ENCODE measurements at places on chromosomes 4 and X.
A peak's percentile ranks its signal among the peaks of the same experiment; 100 is the strongest.

DNA sequence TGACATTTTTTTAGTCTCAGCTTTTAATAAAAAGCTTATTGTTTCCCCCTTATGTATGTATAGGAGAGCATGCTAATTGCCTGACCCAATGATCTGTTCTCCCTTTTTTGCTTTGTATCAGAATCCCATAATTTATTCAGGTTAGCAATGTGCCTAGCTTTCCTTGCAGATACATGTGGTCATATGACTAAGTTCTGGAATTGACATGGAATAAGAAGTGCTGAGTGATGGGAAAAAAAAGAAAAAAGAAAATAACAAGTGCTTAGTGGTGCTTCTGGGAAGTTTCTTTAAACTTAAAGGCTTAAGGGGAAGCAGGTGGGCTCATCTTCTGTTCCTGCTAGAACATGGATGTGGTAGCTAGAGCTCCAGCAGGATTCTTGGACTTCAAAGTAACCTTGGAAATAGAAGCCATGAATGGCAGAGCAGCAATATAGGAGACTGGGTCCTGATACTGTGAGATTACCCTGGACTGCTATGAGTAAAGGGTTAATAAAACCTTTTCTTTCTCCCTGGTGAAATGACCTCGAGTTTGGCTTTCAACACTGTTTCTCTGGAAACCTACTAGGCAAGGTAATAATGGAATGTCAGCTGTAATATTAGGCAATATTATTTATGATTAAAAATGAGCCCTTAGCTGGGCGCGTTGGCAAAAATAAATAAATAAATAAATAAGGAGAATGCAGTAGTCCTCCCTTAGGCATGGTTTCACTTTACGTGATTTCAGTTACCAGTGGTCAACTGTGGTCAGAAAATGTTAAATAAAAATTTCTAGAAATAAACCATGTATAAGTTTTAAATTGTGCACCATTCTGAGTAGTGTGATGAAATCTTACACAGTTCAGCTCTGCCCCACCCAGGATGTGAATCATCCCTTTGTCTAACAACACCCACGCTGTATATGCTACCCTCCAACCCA lies 16.7 kb upstream of the RBM41 start:
- H3K4me3 ChIP-seq = no peak overlapping the region
- H3K27me3 ChIP-seq = peaks cover 24% of the 10 kb centered on the region
- H3K27ac ChIP-seq = peak overlapping the region; percentile 45
- no peaks in the 10 kb centered on the region for H3K36me3 ChIP-seq

GRCh38 chr4:40157436-40157835 lies 39.4 kb upstream of the RHOH start:
- DNase-seq = no peak
- H3K4me3 ChIP-seq = no peak overlapping the region

DNA sequence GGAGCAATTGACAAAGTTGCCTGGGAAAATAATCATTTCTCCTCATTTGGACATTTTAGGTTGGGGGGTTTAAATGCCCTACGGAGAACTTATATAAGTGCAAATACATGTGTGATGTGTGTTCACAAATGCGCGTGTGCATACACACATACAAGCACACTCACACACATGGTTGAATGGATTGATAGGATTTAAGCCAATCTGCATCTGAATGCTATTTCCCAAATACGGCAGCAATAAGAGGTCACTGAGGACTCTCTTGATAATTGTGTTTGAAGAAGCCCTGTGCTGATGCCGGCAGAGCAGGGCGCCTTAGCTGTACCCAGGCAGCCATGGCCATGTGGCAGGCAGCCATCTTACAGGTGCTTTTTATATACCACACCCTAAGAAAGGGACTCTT lies 165.3 kb upstream of the LEF1 start:
- no peak for DNase-seq
- H3K36me3 ChIP-seq = no peaks in the 10 kb centered on the region
- H3K27ac ChIP-seq = no peak overlapping the region
- no peaks in the 10 kb centered on the region for H3K4me1 ChIP-seq

GRCh38 chrX:111259559-111259958 lies 10.7 kb downstream of the CAPN6 start:
- no peaks in the 10 kb centered on the region for H3K4me1 ChIP-seq
- no peaks in the 10 kb centered on the region for H3K36me3 ChIP-seq
- H3K27ac ChIP-seq = no peak overlapping the region
- H3K4me3 ChIP-seq = no peak overlapping the region
- H3K27me3 ChIP-seq = no peaks in the 10 kb centered on the region

DNA sequence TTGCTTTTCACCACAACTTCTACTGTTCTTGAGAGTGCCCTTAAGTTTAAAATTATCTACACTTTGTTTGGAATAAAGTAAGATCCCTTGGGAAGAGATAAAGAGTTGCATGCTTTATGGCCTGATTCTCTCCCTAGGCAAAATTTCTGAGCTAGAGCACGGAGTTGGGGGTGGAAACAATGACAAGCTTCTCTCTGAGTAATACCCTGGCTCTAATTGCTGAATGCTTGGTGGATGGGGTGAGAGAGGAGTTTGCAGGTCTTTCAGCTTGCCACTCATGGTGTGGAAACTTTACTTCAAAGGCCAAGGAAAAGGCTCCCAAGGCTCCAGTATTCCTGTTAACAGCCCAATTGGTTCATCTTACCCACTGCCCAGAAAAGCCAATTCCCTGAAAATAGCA lies 26.1 kb upstream of the PRDM8 start:
- no peaks in the 10 kb centered on the region for H3K4me1 ChIP-seq
- H3K36me3 ChIP-seq = no peaks in the 10 kb centered on the region
- H3K4me3 ChIP-seq = no peak overlapping the region
- DNase-seq = no peak
- H3K27ac ChIP-seq = no peak overlapping the region
- H3K27me3 ChIP-seq = peaks cover 69% of the 10 kb centered on the region

GRCh38 chr4:82569727-82570126 lies 7.9 kb upstream of the TMEM150C start:
- no peaks in the 10 kb centered on the region for H3K4me1 ChIP-seq
- DNase-seq = no peak
- H3K4me3 ChIP-seq = no peak overlapping the region
- peaks cover 16% of the 10 kb centered on the region for H3K27me3 ChIP-seq
- H3K36me3 ChIP-seq = no peaks in the 10 kb centered on the region

DNA sequence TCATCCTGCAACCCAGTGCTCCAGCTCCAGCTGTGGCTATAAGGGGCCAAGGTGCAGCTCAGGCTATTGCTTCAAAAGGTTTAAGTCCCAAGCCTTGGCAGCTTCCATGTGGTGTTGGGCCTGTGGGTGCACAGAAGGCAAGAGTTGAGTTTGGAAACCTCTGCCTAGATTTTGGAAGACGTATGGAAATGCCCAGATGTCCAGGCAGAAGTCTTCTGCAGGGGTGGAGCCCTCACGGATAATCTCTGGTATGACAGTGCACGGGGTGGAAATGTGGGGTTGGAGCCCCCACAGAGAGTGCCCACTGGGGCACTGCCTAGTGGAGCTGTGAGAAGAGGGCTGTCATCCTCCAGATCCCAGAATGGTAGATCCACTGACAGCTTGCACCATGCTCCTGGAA lies 44.5 kb downstream of the CYTL1 start:
- DNase-seq = no peak
- no peaks in the 10 kb centered on the region for H3K4me1 ChIP-seq
- H3K27ac ChIP-seq = no peak overlapping the region

DNA sequence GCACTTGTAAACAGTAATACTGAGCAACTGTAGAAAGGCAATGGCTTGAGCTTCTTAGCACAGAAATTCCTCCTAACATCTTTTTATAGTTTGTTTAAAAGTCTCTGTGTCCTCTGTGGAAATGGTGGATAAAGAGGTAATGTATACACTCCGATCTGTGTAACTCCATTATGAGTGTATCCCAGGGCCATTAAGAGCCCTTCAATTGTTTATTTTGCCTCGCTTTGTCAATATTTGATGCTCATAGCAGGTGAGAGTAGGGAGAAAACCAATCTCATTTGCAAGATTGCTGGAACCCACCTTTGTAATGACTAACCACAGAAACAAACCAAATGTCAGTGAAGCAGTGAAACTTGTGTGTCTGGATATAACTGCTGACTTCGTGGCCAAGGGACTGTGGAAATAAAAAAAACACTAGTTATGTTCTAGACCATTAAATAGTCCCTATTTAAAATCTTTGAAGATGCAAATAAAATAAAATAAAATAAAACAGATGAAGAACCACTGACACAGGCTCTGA lies 598.2 kb upstream of the BOD1L1 start:
- no peak for DNase-seq
- no peak overlapping the region for H3K4me3 ChIP-seq
- H3K36me3 ChIP-seq = no peaks in the 10 kb centered on the region
- no peak overlapping the region for H3K27ac ChIP-seq

DNA sequence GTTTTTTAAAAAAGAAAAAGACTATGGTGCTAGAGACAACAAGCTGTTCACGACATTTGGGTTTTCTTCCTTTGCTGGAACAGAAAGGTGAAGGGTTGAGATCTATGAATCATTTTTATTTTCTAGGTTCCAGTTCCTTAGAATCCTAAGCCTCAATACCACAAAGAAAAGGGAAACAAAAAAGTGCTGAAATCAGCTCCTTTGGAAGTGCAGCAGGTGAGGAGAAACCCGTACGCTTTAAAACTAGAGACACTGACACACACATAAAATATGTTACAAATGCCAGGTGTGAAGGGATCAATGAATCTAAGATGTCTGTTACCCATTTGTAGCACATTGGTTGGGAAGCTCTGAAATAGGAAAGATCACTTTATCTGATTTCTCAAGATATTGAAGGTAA lies 125.2 kb downstream of the AREG start:
- no peaks in the 10 kb centered on the region for H3K36me3 ChIP-seq
- no peaks in the 10 kb centered on the region for H3K4me1 ChIP-seq
- H3K4me3 ChIP-seq = no peak overlapping the region
- peaks cover 44% of the 10 kb centered on the region for H3K27me3 ChIP-seq
- no peak for DNase-seq

GRCh38 chr4:96955226-96955625 lies 1115.3 kb downstream of the PDHA2 start:
- H3K27ac ChIP-seq = no peak overlapping the region
- no peak for DNase-seq
- H3K4me1 ChIP-seq = no peaks in the 10 kb centered on the region
- H3K27me3 ChIP-seq = no peaks in the 10 kb centered on the region
- H3K4me3 ChIP-seq = no peak overlapping the region

GRCh38 chr4:47786958-47787370 lies 50.9 kb downstream of the CORIN start:
- H3K4me3 ChIP-seq = no peak overlapping the region
- H3K4me1 ChIP-seq = no peaks in the 10 kb centered on the region
- H3K27me3 ChIP-seq = peaks cover 30% of the 10 kb centered on the region
- H3K36me3 ChIP-seq = no peaks in the 10 kb centered on the region
- no peak for DNase-seq
- no peak overlapping the region for H3K27ac ChIP-seq

- no peaks in the 10 kb centered on the region for H3K4me1 ChIP-seq
- no peak for DNase-seq
- H3K27me3 ChIP-seq = no peaks in the 10 kb centered on the region
Measured at GRCh38 chr4:32472918-32473317, 1752.7 kb downstream of the PCDH7 start.

Data from osteocyte (in vitro differentiated cells).